Esophagus squamous epithelium (tissue), 5 donors: ENCODE measurements at places on chromosomes 4 and X.

DNA sequence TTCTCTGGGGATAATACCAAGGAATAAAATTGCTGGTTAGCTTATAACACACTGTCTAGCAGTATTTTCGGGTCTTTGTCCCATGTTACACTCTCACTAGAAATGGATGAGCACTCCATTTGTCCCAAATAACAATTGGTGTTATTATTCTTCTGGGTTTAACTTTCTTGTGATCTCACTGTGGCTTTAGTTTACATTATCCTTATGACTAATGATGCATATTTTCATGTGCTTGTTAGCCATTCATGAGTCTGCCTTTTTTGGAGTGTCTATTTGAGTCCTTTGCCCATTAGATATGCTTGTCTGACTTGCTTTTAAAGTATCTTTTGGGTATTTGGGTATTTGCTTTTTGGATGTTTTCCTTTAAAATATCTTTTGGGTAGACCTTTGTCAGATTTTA lies 372.9 kb upstream of the TENM3 start:
- no peak for DNase-seq

DNA sequence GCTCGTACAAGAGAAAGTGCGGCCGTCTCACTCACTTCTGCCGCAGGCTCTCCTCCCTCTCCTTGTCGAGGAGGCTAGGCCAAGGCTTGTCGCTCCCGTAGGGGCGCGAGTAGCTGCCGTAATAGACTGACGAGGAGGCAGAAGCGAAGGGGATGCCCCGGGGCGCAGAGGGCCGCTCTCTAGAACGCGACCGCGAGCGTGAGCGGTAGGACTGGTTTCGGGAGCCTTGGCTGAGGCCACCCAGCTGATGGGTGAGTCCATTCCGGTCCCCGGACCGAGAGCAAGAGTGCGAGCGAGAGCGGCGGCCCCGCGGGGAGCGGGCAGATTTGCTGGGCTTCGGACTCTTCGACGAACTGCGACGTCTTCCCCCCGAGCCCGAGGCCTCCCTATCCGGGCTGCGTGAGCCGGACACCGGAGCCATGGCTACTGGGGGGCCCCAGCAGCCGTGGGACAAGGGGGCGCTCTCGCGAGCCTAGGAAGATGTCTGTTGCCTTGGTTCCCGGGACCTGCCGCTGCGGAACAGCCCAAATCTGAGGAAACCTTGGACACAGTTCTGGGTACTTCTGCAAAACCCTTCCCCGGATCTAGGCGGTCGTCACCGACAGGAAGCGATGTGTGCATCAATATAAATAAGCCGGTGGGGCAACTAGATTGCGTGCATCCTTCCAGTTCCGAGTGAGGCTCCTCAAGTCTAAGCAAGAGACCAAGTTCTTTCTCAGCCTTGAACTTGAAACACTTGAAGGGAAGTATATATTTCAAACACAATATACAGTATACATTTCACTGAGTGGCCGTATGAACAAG lies at the start of gene NKAP:
TSS of gene NKAP (minus strand) at position 567 of the 804 bp plus-strand sequence. CDS start at position 421, 146 bp downstream.
- peak; percentile 8 for DNase-seq

DNA sequence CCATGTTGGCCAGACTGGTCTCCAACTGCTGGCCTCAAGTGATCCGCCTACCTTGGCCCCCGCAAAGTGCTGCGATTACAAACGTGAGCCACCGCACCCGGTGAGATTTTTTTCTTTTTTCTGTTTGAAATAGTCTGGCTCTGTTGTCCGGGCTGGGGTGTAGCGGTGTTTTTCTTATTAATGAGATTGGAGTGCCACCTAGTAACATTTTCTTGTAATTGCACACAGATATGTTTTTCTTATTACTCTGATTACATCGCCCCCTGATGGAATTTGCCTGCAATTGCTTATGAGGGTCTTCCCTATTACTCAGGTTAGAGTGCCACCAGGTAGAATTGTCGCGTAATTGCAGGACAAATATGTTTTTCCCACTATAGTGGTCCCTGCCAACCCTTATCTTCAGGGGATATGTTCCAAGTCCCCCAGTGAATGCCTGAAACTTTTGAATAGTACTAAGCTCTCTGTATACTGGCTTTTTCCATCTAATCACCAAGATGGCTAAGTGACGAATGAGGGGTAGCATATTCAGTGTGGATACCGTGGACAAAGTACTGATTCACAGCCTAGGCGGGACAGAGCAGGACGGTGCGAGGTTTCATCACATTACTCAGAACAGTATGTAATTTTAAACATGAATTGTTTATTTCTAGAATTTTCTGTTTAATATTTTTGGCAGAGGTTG lies 8.6 kb upstream of the PDHA1 start:
- DNase-seq = no peak

- DNase-seq = no peak
Measured at GRCh38 chr4:67566335-67566734, 7.8 kb downstream of the STAP1 start.

GRCh38 chr4:186931519-186931918 lies 207.9 kb upstream of the FAT1 start:
- no peak for DNase-seq

GRCh38 chr4:17565846-17566245 lies 11.2 kb upstream of the LAP3 start:
- no peak for DNase-seq

DNA sequence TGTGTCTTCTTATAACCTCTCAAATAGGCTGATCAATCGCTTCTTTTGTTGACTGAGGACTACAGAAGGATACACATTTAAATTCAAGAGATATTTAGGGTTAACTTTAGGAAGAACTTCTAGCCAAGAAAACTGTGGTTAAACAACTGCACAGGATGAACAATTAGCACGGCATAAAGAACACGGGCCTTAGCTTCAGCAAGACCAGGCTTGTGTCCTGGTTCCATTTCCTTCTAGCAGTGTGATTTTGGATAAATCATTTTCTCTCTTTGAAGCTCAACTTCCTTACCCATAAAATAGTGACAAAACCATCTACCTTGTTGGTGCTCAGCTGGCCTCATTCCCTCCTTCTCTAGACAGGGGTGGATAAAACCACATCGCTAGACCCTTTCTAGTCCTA lies 117.6 kb downstream of the TSPAN5 start:
- DNase-seq = no peak

GRCh38 chr4:3118312-3118711 lies 43.8 kb downstream of the HTT start:
- DNase-seq = no peak
